ENCODE measurements at places on chromosomes 3 and 15. TPM values are rescaled to one million over a fixed set of nuclear protein-coding genes. Genes with fewer than 3 reads are reported as not detected.

DNA sequence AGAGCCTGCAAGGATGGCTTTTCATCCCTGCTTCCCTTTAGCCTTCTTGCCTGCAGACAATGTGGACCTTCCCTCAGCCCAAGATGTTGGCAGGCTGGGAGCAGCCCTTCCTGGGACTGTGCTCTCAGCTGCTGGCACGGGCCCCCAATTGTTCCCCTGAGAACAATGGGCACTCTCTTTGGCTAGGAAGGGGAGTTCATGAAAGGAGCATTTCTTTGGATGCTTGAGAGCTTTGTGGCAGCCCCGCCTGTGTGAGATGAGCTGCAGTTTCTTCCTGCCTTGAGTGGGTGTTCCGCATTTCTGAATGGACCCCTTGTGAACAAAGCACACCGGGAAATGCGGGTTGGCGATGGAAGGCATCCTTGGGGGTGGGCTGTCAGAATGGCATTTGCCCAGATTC lies 35.0 kb upstream of the BSN start:
- DNase-seq, result no peak

- no peak for DNase-seq
These were observed 178.3 kb downstream of the PTPRG start for GRCh38 chr3:61739640-61740039.

- DNase-seq, result no peak
These were observed 171.7 kb upstream of the ATP11B start for GRCh38 chr3:182621435-182622240.

DNA sequence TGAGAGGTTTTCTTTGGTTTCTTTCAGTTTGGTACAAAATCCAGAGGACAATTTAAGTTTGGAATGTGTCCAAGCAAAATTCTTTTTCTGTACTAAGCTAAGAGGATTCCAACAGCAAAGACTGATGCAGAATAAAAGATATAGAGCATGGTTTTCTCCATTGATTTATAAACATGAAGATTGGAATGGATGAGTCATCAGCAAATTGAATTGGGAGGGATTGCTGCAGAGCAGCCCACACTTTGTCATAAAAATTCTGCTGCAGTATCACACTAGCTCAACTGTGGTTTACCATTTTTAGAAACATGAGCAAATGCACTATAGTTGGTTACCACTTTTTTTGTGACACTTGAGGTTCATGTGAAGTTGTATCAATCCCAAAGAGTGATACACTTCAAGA lies 16.1 kb upstream of the LARP6 start:
- no peak for DNase-seq

- no peak for DNase-seq
These were observed 84.9 kb downstream of the ARNT2 start for GRCh38 chr15:80489030-80489594.

The ZNF774 gene
- total RNA-seq, result 2.2 TPM

The FBXW12 gene
- not detected for total RNA-seq

- DNase-seq, result peak; percentile 90
These were observed 51.8 kb downstream of the RGMA start for GRCh38 chr15:93036951-93037819.

DNA sequence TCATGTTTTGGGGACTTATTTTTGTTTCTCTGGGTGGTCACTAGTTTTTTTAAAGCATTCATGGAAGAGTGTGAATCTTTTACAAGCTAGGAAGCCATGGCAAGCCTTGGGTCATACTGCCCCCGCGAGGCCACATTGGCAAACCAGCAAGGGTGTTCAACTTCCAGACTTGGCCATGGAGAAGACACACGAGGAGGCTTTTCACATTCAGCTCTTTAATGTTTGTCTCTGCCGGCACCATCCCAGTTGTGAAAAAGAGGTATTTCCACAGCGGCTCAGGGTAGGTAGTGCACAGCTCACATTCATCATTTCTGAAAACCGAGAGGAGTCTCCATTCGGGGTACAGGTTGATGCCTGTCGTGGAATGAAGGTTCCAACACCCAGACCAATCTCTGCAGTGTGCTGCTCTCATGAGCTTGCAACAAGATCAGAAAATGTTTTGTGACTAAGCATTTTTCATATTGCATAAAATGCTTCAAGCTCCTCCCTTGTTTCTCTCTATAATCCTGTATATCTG lies 7.7 kb downstream of the CCR5 start:
- peak; percentile 78 for DNase-seq

The DNASE1L3 gene
- total RNA-seq, result 3.7 TPM

The SNAPC5 gene
- total RNA-seq, result 39.6 TPM

The PROK2 gene
- total RNA-seq, result 0.54 TPM

DNA sequence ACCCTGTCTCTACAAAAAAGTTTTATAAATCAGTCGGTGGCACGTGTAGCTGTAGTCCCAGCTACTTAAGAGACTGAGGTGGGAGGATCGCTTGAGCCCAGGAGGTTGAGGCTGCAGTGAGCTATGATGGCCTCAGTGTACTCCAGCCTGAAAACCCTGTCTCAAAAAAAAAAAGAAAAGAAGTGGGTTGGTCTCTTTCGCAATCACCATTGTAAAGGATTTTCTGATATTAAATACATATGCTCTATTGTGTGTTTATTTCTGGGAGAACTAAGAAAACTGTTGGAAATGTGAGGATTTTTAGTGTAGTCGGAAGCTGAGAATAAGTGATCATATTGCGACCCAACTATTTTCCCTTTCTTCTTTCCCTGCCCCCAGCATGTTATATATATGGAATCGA lies 7.5 kb downstream of the ZNF710 start:
- no peak for DNase-seq

The ACTL6A gene
- total RNA-seq, result 21.2 TPM

The CADM2 gene
- 1.2 TPM for total RNA-seq

DNA sequence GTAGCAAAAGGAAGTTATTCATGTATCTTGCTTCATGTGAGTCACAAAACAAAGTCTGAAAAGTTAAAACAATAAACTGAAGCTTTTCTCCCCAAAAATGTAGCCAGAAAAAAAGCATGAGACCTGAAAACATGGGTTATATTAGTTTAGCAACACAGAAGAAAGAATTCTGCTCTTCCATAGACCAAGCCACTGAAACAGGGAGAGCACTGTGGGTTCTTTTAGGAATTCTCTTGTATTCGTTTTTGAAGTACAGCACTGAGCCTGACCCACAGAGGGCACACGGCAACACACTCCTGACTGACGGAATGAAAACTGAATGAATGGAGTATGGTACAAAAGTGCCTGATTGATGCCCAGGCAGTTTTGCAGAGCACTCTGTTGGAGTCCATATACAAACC lies 66.6 kb downstream of the TM4SF4 start:
- no peak for DNase-seq

GRCh38 chr3:102302020-102302419 lies 132.8 kb upstream of the ZPLD1 start:
- DNase-seq, result no peak

DNA sequence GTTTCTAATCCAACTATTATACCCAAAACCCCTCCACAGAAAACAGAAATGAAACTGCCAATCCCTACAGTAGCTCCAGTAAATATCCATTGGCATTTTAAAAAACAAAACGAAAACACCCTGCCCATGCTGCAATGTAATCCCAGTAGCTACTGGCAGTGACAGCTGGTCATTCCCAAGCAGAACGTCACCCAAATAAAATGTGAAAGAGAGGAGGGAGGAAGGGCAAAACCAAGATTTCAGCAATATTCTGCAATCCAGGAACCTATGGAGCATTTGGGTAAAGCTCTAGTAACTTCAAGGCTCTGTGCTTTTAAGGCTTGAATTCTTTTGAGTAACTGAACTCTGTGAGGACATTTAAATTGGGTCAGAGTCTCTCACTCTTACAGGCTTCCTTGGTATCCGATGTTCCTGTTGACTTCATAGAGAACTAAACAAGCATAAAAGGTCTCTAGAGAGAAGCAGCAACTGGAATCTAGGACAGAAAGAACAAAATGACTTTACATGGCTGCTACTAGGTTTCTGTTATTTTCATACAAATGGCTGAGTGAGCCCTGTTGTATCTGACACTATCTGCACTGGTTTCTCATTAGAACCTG lies 136.2 kb downstream of the TNIK start:
- no peak for DNase-seq

GRCh38 chr3:47298439-47298838 lies 15.7 kb downstream of the KLHL18 start:
- no peak for DNase-seq

The NAALADL2 gene
- 2.2 TPM for total RNA-seq

GRCh38 chr15:68930268-68931022 lies at the start of gene SPESP1:
Gene SPESP1 (plus strand): TSS chr15:68930525. CDS start chr15:68930654, 129 bp downstream.
- DNase-seq, result peak; percentile 80

DNA sequence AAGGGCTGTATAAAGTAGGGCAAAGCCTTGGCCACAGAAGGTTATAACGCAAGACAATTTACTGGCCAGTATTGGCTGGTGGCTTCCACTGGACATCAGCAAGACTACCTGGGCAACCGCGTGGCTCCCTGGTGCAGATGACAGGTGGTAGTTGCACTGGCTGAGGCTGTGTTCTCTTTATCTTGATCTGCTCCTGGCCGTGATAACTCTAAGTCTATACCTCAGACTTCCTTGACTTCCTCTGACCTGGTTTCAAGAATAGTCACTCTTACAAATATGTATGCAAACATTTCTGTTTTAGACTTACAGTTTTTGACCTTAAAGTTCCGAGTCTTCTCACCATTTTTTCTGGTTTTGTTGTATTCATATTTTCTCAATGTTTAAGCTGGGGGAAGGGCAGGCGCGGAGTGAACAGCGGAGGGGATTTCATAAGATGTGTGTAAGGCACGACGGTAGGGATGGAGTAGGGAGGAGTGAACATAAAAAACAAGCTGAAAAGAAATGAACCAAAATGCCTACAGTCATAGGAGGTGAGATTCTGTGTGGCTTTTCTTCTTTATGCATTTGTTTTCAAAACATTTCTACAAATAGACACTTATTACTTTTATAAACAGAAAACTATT lies 15.2 kb upstream of the TMEM212 start:
- no peak for DNase-seq

- DNase-seq, result no peak
These were observed 22.1 kb downstream of the NCK1 start for GRCh38 chr3:136883967-136884720.

- no peak for DNase-seq
These were observed 115.1 kb downstream of the CNTN6 start for GRCh38 chr3:1207904-1208303.
